ENCODE measurements at places on chromosomes 3 and 15.

DNA sequence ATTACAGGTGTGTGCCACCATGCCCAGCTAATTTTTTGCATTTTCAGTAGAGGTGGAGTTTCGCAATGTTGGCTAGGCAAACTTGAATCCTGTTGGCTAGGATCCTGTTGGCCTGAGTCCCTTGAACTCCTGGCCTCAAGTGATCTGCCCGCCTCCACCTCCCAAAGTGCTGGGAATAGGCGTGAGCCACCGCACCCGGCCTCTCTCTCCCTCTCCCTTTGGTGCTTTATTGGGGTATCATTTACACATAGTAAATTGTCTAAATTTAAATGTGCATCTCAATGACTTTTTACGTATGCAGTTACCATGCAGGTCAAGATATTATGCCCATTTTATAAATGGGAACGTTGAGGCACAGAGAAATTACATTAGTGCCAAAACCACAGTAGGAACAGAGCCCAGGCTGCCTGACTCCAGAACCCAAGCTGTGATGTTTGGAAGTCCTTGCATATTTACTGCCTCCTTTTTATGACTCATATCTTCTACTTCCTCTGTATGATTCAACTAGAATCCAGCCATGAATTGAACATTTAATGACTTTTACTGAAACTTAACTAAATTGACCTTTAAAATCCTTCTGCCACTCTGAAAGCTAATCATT lies 34.0 kb upstream of the RPP14 start:
- no peak for DNase-seq

- no peak for DNase-seq
Observed at GRCh38 chr3:55434789-55435188, 52.3 kb downstream of the WNT5A start.

- no peak for DNase-seq
Observed at GRCh38 chr15:48470096-48470495, 138.9 kb downstream of the DUT start.

DNA sequence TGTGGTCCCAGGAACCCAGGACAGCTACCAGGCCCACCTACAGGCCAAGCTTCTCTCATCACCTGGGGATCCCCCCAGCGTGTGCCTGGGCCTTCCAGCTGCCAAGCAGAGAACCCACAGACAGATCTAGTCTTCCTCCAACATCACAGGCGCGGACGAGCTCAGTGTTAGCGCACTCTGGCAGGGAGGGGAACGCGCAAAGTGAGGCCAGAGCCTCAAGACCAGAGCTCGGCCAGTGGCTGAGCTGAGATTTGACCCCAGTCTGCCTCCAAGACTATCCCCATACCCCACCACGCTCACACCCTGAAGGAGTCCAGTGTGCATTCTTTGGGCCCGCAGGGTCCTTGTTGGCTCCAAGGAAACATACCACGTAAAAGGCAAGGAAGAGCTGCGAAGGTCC lies 5.1 kb downstream of the MFGE8 start:
- DNase-seq: no peak

- no peak for DNase-seq
Observed at GRCh38 chr3:14841836-14842235, 23.1 kb downstream of the FGD5 start.

DNA sequence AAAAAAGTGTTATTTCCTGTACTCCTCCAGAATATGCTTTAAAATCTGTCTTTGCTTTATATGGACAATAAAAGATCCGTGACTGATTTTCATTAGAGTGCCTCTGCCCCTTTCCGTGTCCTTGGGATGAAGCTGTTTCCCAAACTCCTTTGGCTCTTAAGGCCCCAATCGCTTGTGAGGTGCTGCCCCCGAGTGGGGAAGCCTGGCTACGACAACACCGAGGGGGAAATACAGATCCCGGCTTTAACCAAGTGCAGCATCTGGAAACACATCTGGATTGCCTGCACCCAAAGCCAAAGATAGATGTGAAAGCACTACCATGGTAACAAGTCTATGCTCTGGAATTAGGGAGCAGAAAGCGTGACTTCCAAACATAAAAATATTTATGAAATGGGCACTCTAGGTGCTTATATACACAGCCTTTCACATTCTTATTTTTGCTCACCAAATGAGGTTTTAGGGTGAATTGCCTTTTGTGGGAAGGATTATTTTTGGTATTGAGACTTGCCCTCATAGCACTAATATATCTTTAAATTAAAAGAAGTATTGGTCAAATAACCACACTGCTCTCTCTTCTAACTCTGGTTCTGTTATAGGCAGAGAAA lies 40.6 kb upstream of the ADCY5 start:
- no peak for DNase-seq

DNA sequence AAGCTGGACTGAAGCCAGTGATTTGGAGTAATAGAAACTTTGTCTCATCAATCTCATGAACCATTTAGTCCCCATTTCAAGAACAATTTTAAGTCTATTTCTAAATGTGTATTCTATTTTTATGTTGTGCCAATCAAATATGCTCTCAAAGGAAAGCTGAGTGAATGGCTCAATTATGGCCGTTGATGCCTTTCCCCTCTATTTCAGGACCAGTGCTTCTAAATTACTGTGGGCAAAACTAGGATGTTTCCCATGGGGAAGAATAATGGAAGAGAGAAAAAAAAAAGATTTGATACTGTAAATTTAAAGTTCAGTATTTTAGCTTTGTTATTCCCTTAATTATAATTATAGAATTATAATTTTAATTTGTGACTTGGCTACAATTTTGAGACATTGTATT lies 110.1 kb downstream of the CADM2 start:
- DNase-seq: no peak

DNA sequence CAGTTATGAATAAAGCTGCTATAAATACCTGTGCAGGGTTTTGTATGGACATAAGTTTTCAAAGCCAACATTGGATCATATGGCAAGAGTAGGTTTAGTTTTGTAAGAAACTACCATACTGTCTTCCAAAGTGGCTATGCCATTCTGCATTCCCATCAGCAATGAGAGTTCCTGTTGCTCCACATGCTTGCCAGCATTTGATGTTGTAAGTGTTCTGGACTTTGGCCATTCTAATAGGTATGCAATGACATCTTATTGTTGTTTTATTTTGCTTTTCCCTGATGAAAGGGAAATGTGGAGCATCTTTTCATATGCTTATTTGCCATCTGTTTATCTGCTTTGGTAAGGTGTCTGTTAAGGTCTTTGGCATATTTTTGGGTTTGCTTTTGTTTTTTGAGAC lies 22.2 kb upstream of the BLM start:
- no peak for DNase-seq

GRCh38 chr15:38401701-38402100 lies 52.2 kb upstream of the FAM98B start:
- no peak for DNase-seq

GRCh38 chr3:194738254-194739093 lies 52.8 kb downstream of the FAM43A start:
- DNase-seq: no peak

DNA sequence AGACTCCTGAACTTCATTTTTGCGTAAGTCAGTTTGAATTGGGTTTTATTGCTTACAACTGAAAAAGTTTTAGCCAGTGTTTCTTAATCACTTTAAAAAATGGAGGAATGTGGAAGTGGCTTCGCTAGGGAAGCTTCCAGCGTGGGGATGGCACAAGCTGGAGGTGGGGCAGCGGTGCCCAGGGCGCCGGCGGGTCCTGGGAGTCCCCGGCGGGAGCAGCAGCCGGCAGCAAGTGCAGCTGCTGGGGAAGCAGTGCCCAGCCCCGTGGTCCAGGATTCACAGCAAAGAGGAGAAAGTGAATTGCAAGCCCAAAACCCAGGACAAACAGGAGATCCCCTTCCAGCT lies 301.8 kb upstream of the PROK2 start:
- no peak for DNase-seq

GRCh38 chr3:32292085-32292796 lies 53.8 kb downstream of the CMTM8 start:
- DNase-seq: no peak

DNA sequence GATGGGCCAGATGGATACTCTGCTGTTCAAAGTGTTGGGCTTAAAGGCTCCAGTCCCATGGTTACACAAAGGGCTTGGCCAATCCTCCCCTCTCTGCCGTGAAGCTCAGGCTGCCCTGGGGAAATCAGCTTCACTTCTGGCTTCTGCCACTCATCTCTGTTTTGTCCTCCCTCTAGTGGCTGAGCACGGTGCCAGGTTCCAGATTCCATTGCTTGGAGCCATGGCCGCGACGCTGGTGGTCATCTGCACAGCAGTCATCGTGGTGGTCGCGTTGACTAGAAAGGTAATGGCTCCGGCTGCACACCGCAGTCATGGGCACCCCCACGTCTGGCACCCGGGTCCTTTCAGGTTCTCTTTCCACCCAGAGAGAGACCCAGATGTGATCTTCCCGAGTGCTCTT lies 5.6 kb downstream of the TIGIT start:
- DNase-seq: no peak

DNA sequence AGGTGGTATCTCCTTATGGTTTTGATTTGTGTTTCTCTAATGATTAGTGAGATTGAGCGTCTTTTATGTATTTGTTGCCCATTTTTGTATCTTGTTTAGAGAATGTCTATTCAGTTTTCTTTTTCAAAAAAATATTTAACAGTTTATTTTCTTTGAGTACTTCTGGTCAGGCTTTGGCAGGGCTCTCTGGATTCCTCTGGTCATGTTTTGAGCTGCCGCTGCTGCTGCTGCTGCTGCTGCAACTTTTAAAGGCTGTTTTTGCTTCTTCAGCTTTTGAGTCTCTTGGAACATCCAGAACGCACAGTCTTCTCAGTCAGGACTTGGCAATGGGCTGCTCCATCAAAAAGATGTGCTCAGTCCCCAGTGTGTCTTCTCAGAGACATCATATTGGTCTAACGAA lies 40.1 kb downstream of the REC114 start:
- no peak for DNase-seq

DNA sequence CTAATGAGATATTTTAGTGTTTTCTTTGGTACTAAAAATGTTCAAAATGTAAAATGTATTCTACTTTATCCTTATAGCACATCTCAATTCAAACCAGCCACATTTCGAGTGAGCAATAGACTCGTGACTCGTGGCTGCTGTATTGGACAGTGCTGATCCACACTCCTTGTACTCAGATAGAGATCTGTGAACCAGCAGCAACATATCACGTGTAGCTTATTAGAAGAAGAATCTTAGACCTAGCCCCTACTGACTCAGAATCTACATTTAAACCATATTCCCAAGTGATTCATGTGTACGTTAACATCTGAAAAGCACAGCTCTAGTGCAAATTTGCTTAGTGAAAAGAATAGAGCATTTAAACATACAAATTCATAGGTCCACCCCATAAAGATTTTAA lies 130.9 kb downstream of the IL1RAP start:
- DNase-seq: no peak

- no peak for DNase-seq
Observed at GRCh38 chr3:50395070-50395860, 35.9 kb upstream of the TMEM115 start.

DNA sequence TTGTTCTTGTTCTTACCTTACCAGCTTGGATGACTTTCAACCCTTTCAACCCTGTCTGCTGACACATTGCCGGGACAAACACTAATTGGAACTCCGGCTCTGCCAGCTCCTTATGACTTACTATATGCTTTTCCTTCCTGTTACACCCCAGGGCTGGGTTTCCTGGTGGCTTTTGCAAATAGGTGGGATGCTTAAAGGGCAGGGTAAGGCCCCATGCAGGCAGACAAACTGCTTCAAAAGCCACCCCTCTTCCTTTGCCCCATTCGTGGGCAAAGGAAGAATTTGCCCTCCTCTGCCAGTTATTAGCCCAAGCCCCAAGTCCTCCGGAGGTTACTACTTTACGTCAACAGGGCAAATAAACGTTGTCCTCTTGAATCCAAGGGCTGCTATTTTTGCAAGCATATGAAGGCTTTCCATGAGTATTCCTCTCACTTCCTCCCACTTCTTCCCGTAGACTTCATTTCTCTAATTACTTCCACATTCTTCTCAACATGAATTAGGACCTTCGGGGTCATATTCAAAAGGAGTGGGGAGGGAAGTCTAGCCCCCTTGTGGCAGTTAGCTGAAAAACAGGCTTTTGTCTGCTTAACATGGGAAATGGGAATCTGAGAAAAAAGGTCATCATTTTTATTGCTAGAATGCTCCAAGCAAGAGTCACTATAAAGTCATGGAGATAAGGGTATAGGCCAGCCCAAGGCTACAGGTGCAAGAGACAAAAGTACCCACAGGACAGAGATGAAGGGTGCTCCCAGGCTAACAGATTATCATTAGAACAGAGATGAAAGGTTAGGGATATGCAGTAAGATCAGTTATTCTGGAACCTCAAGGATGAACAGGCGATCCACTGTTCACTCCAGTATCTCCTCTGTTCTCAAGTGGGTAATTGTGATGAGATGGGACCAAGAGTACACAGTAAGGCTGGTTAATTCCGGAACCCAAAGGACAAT lies 56.3 kb upstream of the FSTL1 start:
- DNase-seq: no peak

GRCh38 chr3:14143271-14144225 lies 18.7 kb downstream of the TMEM43 start:
- DNase-seq: no peak

- DNase-seq: no peak
Observed at GRCh38 chr3:53642211-53642610, 147.8 kb downstream of the CACNA1D start.

DNA sequence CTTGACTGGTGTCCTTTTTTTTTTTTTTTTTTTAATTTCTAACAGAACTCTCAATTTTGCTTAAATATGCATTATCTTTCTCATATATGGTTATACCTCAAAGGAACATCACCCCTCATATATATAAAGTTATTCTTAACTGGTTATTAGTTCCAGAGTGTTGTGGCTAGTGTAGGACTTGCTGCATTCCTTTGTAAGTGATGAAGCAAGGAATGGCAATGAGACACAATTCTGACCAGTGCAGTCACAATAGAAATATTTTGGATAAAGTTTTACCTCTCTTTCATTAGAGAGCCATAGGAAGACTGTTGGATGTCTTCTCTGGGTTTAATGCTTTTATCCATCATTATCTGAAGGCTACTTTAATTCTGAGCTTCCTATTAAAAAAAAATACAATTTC lies 75.5 kb upstream of the CBLB start:
- no peak for DNase-seq

DNA sequence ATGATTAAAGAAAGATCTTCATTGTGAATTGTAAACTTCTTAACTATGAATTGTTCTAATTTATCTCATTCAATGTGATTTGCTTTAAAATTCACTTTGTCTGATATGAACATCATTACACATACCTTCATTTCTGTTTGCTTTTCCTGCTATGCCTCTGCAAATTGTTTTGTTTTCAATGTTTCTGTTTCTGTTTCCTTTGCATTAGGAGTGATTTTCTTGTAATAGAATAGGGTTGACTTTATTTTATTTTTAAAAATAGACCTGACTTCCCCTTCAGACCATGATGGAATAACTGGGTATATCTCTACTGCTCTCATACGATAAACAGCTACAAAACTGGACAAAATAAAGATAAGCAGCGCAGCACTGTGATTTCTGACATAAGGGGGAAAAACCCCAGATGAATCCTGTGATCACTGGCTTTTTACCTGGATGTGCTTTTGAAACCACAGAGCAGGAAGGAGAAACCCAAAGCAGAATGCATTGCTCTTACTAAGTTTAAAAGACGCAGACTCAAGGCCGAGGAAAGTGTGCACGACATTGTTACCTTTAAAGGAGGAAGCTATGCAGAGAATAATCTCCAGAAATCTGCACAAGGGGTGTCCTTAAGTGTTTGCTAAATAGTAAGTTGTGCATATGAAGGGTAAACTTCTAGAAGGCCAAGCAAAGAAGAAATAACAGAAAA lies 420.2 kb downstream of the TBC1D5 start:
- no peak for DNase-seq

Data from activated T-helper 1 cell treated with anti-CD3 and anti-CD28 coated beads, Interleukin-2, amount 50 U/mL, for 16 hours (primary cell).